Cortex of kidney (tissue), 1 donor: ENCODE measurements at places on chromosomes 2 and 18.

DNA sequence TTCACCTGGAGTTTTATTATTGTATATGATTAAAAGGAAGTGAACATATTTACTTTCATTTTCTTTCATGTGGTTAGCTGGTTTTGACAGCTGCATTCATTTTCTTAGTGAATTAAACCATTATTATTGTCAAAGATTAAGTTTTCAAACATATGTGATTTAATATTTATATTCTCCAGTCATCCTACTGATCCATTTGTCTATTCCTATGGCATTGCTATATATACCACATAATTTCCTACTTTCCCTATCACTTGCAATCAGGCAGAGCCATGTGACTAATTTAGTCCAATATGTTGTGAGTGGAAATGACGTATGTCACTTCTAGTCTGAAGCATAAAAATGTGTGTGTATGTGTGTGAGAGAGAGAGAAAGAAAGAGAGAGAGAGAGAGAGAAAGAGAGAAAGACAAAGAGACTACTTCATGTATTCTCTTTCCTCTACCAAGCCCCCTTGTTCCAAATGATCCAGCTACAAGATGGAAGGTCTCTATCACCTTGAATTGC lies 12.0 kb upstream of the TACR1 start:
- DNase-seq = no peak

DNA sequence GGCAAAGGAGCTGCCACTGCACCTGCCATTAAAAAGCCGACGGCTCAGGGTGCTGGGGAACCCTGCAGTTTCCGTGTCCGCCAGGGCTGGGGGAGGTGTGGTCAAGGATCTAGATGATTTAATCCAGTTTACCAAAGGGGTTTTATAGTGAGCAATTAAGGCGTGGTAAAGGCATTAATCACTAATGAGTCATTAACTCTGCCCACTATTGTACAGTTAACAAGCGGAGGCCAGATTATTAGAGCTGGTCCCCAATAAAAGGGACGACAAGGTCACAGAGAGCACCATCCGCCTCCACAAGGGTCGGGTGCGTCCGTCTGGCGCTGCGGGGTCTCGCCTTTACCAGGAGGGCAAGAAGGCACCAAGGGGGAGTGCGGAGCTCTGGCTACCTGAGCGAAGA lies 9.6 kb downstream of the RAX start:
- no peak for DNase-seq

DNA sequence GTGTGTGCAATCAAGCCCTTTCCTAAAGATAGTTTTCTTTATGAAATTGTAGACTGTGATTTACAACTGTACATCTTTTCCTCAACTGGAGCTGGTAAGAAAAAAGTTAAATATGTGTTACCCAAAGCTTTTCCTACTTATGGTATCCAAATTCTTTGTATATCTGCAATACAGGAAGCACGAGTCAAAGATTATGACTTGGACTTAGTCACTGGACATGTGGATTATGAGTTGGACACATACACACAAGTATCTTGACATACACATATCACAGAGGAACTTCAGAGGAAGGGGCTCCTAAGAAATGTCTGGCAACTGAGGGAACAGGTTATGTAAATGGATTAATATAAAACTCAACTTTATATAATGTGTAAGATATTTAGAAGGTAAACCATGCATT lies 35.2 kb downstream of the PRELID3A start:
- no peak for DNase-seq

DNA sequence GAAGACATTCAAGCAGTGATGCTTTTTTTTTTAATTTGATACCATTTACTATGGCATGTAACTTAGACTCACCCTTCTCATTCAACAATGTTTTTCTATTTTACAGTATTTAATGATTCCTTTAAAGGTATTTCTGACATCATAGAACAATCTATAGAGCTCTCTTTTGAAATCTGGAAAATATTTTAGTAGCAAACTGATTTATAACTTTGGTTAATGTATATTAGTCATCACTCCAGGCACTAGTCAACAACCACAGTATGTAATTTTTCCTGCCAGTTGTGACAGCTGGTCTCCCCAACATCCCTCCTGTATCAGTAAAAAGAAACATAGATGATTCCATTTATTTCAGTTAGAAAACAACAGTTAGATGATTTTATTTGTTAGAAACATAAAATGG lies 122.9 kb downstream of the LCLAT1 start:
- no peak for DNase-seq

- DNase-seq = no peak
Measured at GRCh38 chr18:5164903-5165302, 32.2 kb downstream of the AKAIN1 start.

- DNase-seq = no peak
Measured at GRCh38 chr2:153575171-153575853, 96.8 kb upstream of the RPRM start.

DNA sequence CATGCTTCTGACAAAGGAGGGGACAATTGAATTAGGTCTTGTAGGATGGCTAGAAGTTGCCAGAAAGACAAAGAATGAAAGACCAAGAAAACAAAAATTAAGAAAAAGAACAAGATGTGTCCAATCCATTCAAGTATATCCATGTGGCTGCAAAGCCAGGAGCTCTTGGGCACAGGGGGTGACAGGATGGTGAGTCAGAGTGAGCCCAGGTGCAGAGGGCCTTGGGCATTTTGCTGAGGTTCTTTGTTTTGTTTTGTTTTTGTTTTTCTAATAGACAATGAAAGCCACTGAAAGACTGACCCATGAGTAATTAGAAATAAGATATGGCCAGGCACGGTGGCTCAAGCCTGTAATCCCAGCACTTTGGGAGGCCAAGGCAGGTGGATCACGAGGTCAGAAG lies 104.6 kb upstream of the KLHL29 start:
- no peak for DNase-seq

DNA sequence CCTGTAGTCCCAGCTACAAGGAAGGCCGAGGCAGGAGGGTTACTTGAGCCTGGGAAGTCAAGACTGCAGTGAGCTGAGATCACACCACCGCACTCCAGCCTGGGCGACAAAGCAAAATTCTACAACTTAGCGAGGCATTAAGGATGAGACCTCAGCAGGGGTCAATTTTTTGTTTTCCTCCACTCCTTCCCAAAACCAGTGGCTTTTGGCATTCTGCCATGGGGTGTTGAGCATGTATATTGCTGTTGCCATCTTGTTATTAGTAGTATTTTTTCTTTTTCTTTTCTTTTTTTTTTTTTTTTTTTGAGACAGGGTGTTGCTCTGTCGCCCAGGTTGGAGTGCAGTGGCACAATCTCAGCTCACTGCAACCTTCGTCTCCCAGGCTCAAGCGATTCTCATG lies 8.9 kb upstream of the GIGYF2 start:
- no peak for DNase-seq

- DNase-seq = peak; percentile 22
Measured at GRCh38 chr2:190534310-190535120, at the start of gene NEMP2. Gene NEMP2, minus strand, starts transcription at chr2:190534722. Its CDS starts 67 bp downstream, at chr2:190534655.

DNA sequence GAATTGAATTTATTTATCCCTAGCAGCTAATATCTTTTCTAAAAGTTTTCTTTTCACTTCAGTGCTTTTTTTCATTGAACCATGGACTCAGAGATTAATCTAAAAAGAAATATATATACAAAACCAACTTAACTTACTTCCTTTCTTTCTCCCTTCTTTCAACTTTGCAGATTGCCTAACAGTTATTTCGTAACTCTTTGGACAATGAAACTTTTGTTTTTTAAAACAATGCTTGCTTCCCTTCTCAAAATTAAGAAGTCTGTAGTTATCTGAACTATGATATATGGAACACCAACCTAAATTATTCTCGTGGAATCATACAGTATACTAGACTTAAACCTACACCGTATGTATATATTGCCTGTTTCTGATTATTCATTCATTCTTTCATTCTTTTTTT lies 62.9 kb downstream of the MIB1 start:
- DNase-seq = no peak

DNA sequence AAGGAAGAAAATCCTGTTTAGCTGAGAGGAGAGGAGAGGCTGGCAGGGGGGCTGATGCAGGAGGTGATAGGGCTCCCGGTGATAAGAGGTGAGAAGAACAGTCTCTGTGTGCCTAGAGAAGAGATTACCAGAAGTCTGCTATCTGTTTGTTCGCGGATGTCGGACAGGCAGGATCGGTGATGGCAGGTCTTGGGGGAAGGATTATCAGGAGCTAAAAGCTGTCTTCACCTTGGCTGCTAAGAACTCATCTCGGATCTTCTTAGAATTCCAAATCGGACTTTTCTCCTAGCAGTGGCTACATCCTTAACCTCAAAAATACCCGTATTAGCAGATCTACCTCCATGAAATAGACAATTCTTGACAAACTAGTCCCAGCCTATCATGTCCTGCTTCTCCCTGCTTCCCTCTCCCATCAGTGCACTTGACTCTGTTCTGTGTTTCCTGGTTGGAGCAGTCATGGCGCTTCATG lies 282.1 kb upstream of the TRIB2 start:
- no peak for DNase-seq

GRCh38 chr2:204453730-204454167 lies 91.5 kb upstream of the PARD3B start:
- no peak for DNase-seq
